ENCODE measurements at places on chromosomes 16 and 17. TPM values are rescaled to one million over a fixed set of nuclear protein-coding genes. Genes with fewer than 3 reads are reported as not detected.

Gene GUCY2D
- not detected for total RNA-seq

Gene CACNA1G
- total RNA-seq = 0.04 TPM

Gene ADAM11
- total RNA-seq = 0.25 TPM

Gene MT3
- total RNA-seq = not detected

Gene PRR35
- total RNA-seq = not detected

Gene BRIP1
- 7.1 TPM for total RNA-seq

Gene ITGB3
- 96.8 TPM for total RNA-seq

Gene TNFRSF13B
- total RNA-seq = not detected

Gene SLC6A2
- not detected for total RNA-seq

Gene PDE6G
- 0.56 TPM for total RNA-seq

Gene DCAF7
- total RNA-seq = 31.3 TPM

Gene CCL16
- 0.85 TPM for total RNA-seq

Gene KIAA0513
- 4.4 TPM for total RNA-seq

Gene RNF43
- total RNA-seq = 0.13 TPM

Gene CCL3
- total RNA-seq = not detected

Gene LLGL2
- 5.4 TPM for total RNA-seq

Gene C17orf75
- 22.6 TPM for total RNA-seq

Gene ZKSCAN2
- 4.2 TPM for total RNA-seq

Gene COX6A2
- total RNA-seq = not detected

Gene SDK2
- total RNA-seq = 0.04 TPM

Gene CFAP52
- total RNA-seq = not detected

Gene KRT20
- total RNA-seq = not detected

Gene MYCBPAP
- total RNA-seq = 0.46 TPM

Gene AXIN2
- 3.6 TPM for total RNA-seq

Gene TEKT5
- total RNA-seq = not detected

Gene ZDHHC1
- total RNA-seq = 4.0 TPM

Gene SPIRE2
- 1.2 TPM for total RNA-seq

Gene KRT32
- total RNA-seq = not detected

Gene KIF19
- total RNA-seq = 2.0 TPM

Gene MYH11
- total RNA-seq = not detected

Gene CTRB1
- not detected for total RNA-seq

Gene APOBR
- total RNA-seq = not detected

Gene LGALS9B
- total RNA-seq = not detected

Gene KLHDC4
- 34.0 TPM for total RNA-seq

Gene POLR2C
- 144 TPM for total RNA-seq

Gene KRTAP1-1
- not detected for total RNA-seq

Gene AURKB
- 34.4 TPM for total RNA-seq

Gene CEMP1
- total RNA-seq = not detected

Gene CTDNEP1
- total RNA-seq = 28.8 TPM

Gene KRTAP4-3
- total RNA-seq = not detected

Gene FBXW10
- total RNA-seq = under 0.01 TPM

Gene KRT15
- total RNA-seq = 3.4 TPM

Gene DNAI2
- not detected for total RNA-seq

Gene TBC1D3C
- not detected for total RNA-seq
